Stimulated activated CD8-positive, alpha-beta memory T cell treated with anti-CD3 and anti-CD28 coated beads, Interleukin-4, amount 100 ng/mL, for 24 hours (primary cell): ENCODE measurements at places on chromosomes 2 and 18.

GRCh38 chr2:232611559-232612218, 21.7 kb upstream of the EFHD1 start:
- peak; percentile 49 for DNase-seq

GRCh38 chr2:117794668-117795067, 19.8 kb upstream of the DDX18 start:
- no peak for DNase-seq

GRCh38 chr2:12428786-12429185, 287.9 kb upstream of the TRIB2 start:
- DNase-seq, result no peak

- DNase-seq, result no peak
Observed at GRCh38 chr18:76823587-76824011, 1.2 kb downstream of the ZNF236 start.

- DNase-seq, result no peak
Observed at GRCh38 chr2:160224060-160224459, 24.0 kb upstream of the ITGB6 start.

DNA sequence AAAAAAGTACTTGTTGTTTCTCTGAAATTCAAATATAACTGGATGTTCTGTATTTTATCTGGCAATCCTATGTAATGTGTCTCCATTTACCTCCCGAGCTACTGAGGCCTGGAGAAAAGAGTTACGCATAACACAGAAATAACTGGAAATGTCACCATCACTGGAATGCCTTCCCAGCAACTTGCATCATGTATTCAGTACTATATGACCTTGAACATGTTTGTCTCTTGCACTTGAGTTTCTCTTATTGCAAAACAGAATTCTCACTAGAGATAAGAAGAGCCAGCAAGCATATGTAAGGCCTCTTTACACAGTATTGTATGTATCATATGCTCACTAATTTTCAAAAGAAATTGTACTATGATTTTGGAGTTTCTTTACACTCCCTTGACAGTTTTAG, 99.6 kb upstream of the CTAGE1 start:
- DNase-seq, result no peak
